Glomerular endothelial cell (primary cell): ENCODE measurements at places on chromosomes 3 and 15. TPM values are rescaled to one million over a fixed set of nuclear protein-coding genes. Genes with fewer than 3 reads are reported as not detected.

- no peak for DNase-seq
Observed at GRCh38 chr15:94293411-94294402, 62.3 kb downstream of the MCTP2 start.

Gene PRICKLE2
- 3.1 and 7.4 TPM in 2 replicates for total RNA-seq

DNA sequence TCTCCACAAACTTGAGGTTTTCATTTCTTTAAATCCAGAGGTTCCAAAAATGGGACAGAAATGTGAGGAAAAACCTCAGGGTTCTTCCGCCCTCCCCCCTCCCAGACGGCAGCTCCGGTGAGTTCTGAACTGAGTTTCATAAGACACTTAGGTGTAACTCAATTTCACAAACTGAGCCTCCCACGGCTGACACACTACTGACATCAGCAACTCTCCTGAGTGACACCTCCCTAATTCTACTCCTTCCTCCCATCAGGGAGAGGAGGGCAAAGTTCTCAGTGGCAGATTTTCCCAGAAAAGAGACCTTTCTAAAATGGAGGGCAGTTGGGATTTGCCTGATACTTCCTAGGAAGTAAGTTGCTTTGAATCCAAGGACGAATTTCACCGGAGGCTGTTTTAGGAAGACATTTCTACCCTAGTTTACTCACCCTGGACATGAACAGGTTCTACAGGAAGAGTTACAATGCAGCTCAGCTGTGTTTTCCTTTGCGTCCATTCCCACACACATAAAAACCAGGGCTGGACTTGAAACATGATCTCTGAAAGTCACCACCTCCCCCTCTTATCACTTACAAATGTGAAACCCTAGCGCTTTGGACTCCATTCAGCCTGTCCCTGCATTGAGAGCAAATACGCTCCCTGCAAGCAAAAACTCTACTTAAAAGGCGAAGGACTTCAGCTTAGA lies 78.1 kb upstream of the LMOD3 start:
- no peak for DNase-seq

Gene IRAK2
- 41.6 and 50.1 TPM in 2 replicates for total RNA-seq

- DNase-seq = no peak
Observed at GRCh38 chr15:29631076-29632070, 190.9 kb downstream of the TJP1 start.

GRCh38 chr15:62999923-63000561 lies 42.5 kb upstream of the TPM1 start:
- DNase-seq = no peak

- no peak for DNase-seq
Observed at GRCh38 chr3:55271549-55271948, 215.6 kb downstream of the WNT5A start.

GRCh38 chr3:134640872-134641470 lies 9.9 kb downstream of the KY start:
- DNase-seq = no peak

- no peak for DNase-seq
Observed at GRCh38 chr3:112736805-112737566, 96.0 kb upstream of the CCDC80 start.

Gene ARID3B
- total RNA-seq = 3.4 and 7.6 TPM in 2 replicates

Gene HRH1
- total RNA-seq = 13.3 and 23.5 TPM in 2 replicates

Gene SERPINI1
- 1.5 and 4.4 TPM in 2 replicates for total RNA-seq

DNA sequence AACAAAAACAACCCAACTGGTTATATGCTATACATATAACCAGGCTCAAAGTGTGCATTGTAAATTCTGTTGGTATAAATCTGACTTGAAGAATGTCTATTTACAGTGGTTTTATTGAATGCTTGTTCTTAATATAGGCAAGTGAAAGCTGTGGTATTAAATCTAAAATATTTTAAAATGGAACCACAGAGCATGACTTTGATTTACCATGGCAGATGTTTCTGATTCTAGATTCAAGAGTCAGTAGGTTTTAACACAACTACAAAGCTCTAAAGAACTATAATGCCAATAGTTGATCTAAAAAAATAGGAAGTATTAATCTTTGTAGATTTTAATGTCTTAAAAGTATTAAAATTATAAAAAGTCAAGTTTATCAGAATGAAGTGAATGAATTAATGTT lies 141.9 kb upstream of the PLSCR5 start:
- DNase-seq = no peak

- DNase-seq = no peak
Observed at GRCh38 chr3:160379628-160380214, 19.3 kb downstream of the IFT80 start.

DNA sequence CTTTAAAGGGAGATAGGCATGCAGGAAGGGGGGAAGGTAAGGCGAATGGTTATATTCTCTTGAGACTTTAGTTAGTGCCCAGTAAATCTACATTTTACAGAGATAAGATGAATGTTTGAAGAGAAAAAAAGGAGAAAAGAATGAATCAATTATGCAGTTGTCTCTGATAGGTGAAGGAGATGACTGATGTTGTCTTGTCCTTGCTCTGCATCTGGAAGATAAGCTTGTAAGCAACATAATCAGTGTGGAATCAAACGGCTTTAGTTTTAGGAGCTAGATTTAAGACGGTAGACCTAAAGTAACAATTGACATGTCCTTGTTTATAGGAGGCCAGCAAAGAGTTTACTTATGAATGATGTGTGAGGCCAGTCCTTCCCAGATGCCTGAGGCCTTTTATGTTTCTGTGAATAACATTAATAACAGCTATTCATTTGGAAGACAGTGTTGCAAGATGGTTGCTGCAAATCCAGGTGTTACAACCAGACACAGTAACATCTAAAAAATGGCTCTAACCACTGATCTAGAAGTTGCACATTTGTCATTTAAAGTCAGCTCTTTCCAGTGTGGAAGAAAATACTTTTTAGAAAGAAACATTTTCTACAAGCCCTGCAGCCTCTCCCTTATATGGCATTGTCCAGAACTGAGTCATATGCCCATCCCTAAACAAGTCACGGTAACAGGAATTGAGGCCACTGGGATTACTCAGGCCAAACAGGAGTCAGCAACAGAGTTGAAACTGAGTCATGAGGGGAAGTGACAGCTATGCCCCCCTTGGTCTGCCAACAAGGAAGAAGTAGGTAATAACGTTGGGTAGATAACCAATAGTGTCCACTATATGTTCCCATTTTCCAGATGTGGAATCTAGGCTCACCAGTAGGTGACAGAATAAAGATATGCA lies 77.5 kb upstream of the FBN1 start:
- DNase-seq = peak; percentile 61

Gene ATP11B
- total RNA-seq = 42.3 and 42.6 TPM in 2 replicates

DNA sequence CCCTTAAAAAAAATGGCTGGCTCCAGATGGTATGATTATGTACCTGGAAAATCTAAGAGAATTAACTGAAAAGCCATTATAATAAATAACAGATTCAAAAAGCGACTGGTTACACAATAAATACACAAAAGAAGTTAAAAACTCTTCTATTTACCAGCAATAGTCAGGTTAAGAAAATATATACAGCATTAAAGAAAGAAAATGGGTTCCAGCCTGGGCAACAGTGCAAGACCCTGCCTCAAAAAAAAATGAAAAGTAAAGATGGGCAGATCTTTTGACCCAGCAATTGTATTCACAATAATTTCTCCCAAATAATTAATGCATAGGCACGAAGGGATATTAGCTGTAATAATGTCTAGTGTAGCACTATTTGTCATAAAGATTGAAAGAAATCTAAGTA lies 8.7 kb downstream of the TBC1D5 start:
- DNase-seq = no peak

Gene PEX5L
- 0.05 TPM in 1 of 2 replicates, not detected in the other for total RNA-seq

Gene HESX1
- 0.58 and 1.0 TPM in 2 replicates for total RNA-seq

DNA sequence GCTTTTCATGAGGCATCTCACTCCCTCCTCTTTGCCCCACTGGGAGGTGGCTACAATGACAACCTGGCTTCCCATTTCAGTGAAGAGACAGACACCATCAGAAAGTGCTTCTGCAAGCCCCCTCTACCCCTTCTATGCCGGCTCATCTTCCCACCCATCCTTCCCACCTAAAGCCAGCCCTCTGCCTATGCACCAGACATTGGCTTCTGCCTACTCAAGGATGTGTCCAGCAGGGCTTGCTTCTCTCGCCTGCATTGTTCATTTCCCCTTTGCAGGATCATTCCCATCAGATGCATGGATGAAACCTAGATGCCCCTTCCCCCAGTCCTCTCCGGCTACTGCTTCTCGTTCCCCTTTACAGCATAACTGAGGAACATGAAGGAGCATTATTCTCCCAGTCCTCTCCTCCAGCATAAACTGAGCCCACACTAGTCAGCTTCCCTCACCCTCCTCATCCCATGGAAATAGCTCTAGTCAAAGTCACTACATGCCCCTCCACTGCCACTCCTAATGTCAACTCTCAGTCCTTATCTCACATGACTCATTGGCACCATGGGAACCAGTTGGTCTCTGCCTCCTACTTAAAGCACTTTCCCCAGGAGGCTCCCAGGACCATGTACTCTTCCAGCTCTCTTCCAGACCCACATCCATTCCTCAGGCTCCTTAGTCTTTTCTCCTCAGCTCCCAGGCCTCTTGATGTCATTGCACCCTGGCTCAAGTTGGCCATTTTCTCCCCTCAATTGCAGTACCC lies 47.9 kb downstream of the TM2D3 start:
- DNase-seq = no peak

GRCh38 chr3:113132571-113132996 lies 78.8 kb upstream of the BOC start:
- no peak for DNase-seq

Gene FAM107A
- total RNA-seq = 48.2 and 74.4 TPM in 2 replicates

- DNase-seq = no peak
Observed at GRCh38 chr3:105865867-105866350, 2.9 kb downstream of the CBLB start.

Gene SLC12A1
- total RNA-seq = not detected in 2 replicates

- DNase-seq = no peak
Observed at GRCh38 chr15:50744601-50745000, 20.9 kb downstream of the SPPL2A start.

GRCh38 chr15:87896936-87897335 lies 359.6 kb downstream of the NTRK3 start:
- DNase-seq = no peak

Gene ADGRG7
- not detected in 2 replicates for total RNA-seq

DNA sequence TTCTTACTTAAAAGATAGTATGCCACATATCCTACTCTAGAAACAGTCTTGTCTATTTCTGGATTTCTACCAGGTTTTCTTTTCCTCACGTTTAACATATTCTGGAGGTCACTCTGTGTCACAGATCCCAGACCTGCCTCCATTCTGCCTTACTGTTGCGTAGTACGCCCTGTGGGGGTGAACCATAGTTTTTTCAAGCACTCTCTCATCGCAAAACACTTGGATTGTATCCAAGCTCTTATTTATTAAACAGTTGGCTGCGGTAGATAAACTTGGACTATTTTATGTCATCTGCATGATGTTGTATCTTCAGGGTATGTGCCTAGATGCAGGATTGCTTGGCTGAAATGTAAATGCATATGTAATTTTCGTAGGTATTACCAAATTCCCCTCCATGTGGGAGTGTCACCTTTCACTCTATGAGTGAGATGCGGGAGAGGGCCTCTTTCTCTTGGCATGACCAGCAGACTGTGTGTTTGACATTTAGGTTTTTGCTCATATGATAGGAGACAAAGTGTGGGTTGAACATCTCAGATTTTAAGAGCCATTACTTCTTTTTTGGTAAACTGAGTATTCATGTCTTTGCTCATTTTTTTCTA lies 55.8 kb downstream of the ABTB1 start:
- no peak for DNase-seq

GRCh38 chr3:55637906-55638638 lies 151.0 kb upstream of the WNT5A start:
- no peak for DNase-seq

GRCh38 chr3:196942915-196943277 lies 568 bp upstream of the NCBP2 start:
- DNase-seq = no peak

- DNase-seq = no peak
Observed at GRCh38 chr3:51362476-51362875, 22.6 kb upstream of the MANF start.
